ENCODE measurements at places on chromosomes 6 and 20.

DNA sequence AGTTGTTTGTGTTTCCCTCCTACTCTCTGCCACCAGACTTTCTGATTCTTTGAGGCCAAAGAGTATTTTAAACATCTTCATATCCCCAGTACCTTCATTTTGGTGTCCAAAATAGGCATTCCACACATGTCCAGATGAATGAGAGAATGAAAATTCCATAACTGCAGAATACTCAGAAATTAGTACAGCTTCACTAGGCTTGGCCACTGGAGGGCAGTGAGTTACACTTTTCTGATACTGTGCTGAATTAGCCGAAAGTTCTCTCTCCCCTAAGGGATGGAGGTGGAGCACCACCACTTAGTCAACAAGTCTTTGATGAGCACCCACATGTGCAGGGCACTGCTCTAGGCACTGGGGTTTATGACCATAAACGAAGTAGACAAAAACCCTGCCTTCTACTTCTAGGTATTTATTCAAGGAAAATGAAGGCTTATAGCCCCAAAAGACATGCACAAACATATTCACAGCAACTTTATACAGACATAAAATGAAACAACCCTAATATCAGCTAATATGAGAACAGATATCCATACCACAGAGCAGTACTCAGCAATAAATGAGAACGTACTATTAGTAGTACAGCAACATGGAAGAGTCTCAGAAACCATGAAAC, 46.1 kb upstream of the TMEM217 start:
- no peak for DNase-seq

GRCh38 chr20:40279390-40279789, 409.6 kb downstream of the MAFB start:
- DNase-seq: no peak

DNA sequence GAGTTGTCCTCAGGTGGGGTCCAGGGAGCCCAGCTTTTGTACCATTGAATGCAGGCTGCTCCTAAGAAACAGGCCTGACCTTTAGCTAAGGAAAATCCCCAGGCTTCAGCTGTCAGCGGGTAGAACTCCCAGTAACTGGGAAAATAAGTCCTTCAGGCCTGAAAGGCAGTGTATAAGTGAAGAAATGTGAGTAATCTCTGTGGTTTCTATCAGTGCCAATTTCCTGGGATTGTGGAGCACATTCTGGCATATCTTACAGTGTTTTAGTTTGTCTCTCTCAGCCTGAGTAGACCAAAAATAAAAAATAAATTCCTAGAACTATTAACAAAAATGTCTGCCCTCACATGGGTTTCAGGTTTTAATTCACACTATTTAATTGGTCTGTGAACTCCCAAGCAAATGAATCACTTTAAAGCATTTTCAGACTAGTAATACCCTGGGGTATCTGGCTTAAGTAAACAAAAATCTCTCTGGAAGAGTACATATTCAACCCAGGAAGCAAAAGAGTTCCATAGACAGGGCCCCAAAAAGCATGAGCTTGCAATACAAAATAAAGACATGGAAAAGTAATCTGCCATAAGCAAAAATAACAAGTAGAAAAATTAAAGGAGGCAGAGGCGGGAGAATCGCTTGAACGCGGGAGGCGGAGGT, 566.2 kb upstream of the NOX3 start:
- DNase-seq: no peak

- no peak for DNase-seq
Observed at GRCh38 chr6:127115084-127115655, 3.3 kb upstream of the RSPO3 start.

GRCh38 chr6:35786810-35787209, 6.0 kb downstream of the CLPSL1 start:
- DNase-seq: no peak

- DNase-seq: no peak
Observed at GRCh38 chr6:140538926-140539325, 1164.5 kb upstream of the CITED2 start.
